Fibroblast of upper back skin (primary cell): ENCODE measurements at places on chromosomes 16 and 17.
A peak's percentile ranks its signal among the peaks of the same experiment; 100 is the strongest.

DNA sequence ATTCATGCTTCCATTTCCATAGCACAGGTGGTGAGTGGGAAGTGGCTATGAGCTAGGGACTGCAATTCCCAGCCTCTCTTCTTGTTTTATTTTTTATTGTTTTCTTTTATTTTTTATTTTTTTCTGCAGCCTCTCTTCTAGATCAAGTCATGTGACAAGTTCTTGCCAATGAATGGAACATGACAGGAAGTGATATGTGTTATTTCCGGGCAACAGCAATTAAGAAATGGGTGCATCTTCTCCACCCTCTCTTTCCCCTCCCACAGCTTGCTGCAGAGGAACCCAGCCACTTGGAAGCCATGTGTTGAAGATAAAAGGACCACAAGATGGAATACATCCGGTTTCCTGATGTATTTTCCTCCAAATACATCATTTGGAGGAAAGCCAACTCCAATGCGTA is 23.6 kb downstream of the IRX5 start:
- DNase-seq, result peak; percentile 12

DNA sequence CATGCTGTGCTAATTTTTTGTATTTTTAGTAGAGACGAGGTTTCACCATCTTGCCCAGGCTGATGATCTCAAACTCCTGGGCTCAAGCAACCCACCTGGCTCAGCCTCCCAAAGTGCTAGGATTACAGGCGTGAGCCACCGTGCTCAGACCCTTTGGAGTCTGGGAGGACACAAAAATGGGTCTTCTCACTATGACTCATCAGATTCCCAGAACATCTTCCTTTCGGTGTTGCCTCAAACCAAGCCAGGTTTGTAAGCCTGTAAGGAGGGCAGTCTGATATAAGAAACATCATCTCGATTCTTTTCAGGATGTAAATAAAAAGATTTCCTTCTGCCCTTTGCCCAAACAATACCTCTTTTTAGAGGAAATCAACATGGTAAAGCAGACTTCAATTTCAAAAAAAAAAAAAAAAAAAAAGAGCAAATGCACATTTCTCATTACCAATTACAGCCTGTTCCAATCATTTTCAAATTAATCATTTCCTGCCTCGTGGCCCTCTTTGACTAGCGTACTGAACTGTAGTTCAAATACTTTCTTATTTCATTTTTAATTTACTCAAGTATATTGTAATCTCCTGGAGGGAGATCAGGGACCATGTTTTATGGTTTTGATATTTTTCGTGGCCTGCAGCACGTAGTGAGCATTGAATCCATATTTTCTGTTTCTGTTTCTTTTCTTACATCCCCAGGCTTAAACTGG is 409.6 kb downstream of the GRIN2A start:
- DNase-seq, result peak; percentile 31

DNA sequence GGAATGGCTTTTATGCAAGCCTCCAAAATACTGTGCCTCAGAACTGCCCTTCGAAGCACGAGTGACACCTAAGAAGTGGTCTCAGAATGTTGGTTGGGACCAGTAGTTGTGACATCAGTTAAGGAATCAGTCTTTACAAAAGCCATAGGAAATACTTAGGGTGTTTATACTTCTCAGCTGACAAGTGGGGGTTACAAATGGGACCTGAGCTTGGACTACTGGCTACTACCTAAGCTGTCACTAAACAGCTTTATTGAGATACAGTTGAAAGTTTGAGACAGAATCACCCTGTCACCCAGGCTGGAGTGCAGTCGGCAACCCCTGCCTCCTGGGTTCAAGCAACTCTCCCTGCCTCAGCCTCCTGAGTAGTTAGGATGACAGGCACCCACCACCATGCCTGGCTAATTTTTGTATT is 5.0 kb downstream of the RPL19 start:
- DNase-seq, result no peak

DNA sequence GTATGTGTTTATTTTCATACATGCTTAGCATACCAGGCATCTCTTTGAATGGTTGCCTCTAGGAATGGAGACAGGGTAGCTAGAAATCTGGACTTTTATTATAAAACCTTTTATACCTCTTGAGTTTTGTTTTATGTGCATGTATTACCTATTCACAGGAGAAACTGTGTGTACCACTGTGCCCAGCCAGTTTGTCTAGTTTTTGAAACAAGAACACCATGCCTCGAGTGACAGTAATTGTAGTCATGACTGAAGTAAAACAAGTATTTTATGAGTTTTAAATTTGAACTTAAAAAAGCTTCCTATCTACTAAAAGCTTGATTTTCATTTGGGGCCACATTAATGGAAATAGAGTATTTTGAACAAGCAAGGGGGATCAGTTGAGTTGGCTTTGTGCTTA is 57.4 kb downstream of the SNTB2 start:
- no peak for DNase-seq

DNA sequence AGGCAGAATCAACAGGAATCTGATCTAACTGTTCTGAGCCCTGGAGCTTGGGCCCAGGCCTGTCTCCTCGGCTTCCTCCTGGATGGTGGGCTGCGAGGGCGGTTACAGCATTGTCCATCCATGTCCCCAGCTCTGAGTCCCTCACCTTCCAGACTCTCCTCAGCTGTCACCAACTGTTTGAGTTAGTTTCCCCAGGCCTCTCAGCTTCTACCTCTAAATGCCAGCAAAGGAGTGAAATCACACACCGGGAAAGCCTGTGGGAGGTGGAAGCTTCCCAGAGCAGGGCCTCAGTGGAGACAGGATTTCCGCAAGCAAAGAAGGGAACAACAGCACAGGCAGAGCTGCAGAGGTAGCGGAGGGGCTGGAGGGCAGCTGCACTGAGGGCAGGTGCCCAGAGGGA is 9.4 kb upstream of the PRPSAP2 start:
- DNase-seq, result no peak

DNA sequence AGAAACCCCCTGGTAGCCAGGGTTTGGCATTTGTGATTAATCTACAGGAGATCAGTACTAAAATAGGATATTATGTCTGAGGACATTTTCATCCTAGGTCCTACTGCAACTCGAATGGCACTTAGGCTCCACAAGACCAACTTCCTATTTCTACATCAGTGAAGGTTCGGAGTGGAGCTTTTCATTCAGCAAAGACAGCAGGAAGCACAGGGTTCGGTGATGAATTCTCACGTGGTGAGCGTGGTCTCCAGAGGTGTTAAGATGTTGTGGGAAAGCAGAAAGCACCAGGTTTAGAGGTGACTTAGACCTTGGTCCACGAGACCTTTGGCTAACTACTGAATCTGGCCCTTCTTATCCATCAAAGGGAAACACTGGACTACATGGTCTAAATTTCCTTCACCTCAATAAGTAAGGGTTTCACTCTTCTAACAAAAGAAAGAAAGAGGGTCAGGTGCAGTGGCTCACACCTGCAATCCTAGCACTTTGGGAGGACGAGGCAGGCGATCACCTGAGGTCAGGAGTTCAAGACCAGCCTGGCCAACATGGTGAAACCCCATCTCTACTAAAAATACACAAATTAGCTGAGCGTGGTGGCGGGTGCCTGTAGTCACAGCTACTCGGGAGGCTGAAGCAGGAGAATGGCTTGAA is 13.9 kb upstream of the HELZ start:
- no peak for DNase-seq

GRCh38 chr17:61340431-61341209 is 59.0 kb upstream of the TBX2 start:
- no peak for DNase-seq

GRCh38 chr17:44996304-44996703 is 28.2 kb upstream of the C1QL1 start:
- no peak for DNase-seq
